ENCODE measurements at places on chromosomes 3 and 15.

DNA sequence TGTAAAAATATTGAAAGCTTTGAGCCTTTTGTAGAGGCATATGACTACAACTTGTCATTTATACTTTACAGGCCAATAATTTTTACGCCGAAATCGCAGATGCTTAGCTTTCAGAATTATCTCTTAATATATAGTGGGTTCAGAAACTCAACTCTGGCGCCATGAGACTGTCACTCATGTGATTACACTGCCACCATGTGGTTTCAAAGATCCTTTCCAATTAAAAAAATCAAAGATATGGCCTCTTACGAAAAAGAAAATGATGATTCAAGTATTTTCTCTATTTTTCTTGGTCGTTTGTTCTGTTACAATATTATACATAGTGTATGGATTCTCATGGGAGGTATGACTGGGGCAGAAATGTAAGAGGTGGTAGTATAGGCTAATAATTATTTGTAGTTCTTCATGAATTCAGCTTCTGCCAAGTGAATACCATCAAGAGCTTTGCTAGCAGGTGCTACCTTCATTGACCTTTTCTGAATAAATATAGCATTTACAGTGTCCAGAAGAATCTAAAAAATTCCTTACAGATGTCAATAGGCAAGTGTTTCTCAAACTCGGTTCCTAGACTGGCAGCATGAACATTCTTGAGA is 751.7 kb upstream of the GOLIM4 start:
- DNase-seq = peak; percentile 29

DNA sequence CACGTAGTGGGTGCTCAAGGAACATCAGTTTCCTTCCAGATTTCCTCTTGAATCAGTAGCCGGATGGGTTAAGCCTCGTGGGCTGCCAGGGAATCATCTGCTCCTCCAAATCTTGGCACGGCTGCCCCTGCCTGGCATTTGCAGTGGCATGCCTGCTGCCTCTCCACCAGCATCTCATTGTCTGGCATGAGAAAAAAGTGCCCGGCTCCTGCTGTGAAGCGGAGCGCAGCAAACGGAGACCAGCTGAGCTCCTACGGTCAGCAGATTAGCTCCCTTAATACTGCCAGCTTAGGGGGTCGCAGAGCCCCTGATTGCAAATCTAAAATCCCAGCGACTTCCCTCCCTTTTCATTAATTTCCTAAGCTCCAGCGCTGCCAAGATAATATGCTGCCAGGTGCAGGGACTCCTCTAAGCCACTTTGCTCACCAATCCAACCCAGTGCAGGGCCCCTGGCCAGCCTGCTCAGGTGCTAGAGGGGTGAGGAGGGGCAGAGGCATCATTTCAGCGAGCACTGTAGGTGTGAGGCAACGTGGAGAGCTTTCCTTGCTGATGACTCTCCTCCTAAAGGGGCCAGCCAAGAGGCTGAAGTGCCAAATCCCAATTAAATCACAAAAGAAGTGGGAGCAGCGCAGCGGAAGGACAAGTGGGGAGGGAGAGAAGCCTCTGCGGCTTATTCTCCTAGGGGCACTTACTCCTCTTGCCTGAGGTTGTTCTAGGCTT is 49.6 kb upstream of the ST8SIA2 start:
- peak; percentile 93 for DNase-seq

DNA sequence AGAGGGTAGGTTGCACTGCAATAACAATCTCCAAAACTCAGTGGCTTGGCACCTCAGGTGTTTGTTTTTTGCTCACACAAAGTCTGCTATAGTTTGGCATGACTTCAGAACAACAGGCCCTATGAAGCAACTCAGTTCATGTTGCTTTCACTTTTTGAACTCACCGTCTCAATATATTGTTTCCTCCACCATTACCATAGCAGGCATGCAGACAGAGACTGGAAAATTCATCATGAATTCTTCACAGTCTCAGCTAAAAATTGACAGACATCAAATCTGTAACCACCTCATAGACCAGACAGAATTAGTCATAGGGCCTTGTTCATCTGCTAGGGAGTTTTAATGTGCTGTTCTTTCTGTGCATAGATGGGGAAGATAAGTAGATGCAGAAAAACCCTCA is 161.4 kb upstream of the POU1F1 start:
- DNase-seq = no peak

- DNase-seq = no peak
These were observed 5.9 kb upstream of the CD47 start for GRCh38 chr3:108096532-108097321.

DNA sequence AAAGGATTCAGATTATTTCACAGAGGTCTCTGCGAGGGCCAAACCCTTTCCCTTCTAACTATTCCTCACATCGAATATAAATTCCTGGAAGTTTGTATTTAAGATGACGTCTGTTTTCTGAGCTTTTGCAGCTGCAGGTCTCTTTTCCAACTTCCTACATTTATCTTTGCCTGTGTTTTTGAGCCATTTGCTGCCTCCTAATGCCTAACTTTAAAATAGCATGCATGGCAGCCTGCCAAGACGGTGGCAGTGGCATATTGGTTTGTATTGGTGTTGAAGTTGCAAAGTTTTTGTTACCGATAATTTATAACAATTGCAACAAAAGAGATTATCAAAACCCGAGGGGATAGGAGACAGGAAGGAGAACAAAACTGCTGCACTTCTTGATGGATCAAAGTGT is 187.1 kb upstream of the DNAJC19 start:
- DNase-seq = peak; percentile 43

Measured in cerebellar cortex (tissue), 1 donor.